Stimulated activated CD4-positive, alpha-beta T cell treated with anti-CD3 and anti-CD28 coated beads, Interleukin-1b, Interleukin-23, amount 100 ng/mL, for 48 hours (primary cell): ENCODE measurements at places on chromosomes 11 and 22.

DNA sequence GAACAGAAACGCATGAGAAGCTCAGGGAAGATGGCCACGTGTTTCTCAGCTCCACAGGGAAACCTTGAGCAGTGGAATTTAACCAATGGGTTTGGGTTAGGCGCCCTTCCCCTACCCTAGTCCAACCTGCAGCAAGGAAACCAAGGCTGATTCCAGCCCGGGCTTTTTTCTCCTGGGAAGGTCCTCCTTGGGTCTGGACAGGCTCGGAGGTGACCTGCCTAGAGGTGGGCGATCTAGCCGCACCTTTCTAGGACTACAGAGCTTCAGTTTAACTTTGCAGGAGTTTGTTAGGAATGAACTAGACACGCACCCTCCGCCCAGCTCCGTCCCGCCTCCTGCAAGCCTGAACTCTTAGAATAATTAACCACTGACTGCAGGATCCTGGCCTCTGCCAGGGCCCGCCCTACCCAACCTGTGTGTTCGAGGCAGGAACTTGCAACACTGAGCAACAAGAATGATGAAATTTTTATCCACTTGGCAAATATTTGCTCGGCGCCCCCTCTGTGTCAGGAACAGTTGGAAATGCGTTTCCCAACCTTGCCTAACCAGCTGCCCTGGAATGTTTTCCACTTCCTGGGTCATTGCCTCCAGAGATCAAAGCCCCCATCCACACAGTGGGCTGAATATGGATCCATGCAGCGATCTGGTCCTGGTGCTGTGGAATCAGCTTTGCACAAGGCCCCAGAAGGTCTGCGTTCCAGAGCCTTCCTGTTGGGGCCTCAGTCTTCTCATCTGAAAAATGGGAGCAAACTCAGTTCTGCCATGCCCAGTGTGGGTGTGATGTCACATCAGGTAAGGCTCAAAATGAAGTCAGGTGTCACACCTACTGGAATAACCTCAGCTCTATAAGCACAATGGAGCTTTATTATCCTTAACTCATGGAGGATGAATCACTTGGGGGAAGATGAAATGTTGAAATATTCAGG is 13.3 kb downstream of the MPST start:
- DNase-seq = no peak

- peak; percentile 74 for DNase-seq
Observed at GRCh38 chr11:123083623-123084029, 21.7 kb upstream of the HSPA8 start.

DNA sequence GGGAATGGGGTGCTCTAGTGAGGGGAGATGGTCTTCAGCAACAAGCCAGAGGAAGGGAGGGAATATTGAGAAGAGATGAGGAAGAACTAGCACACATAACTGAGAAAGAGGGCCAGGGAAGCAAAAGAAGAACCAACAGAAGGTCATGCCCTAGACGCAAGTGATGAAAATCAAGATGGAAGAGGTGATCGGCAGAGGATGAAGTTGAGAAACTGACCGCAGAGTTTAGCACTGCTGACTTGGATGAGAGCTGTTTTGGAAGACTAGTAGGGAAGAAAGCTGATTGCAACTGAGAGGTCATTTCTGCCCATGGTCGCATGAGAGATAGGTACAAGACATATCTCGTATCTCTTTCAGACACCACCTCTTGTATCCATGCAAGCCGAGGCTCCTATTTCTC is 2.9 kb downstream of the SPINDOC start:
- DNase-seq = no peak

- DNase-seq = peak; percentile 48
Observed at GRCh38 chr11:45847911-45848316, 639 bp downstream of the CRY2 start.

GRCh38 chr11:74025467-74026166 is 16.7 kb upstream of the UCP3 start:
- no peak for DNase-seq

- no peak for DNase-seq
Observed at GRCh38 chr11:122491509-122491908, 164.0 kb upstream of the UBASH3B start.

DNA sequence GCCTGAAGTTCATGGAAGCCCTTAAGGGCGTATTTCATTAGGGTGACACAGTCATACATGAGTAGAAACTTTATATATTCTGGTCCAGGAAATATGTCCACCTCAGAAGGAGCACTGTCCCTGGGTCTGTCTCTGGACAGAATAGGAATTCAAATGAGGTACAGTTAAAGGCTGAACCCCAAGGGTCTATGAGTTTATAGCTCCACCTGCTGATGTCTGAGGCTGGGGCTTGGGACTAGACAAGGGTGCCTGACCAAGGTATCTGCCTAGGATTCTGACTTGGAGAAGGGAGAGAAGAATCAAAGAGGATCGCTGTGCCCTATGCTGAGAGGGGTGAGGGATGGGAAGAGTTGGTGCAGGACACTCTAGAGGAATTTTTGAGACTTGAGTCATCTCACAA is 14.9 kb downstream of the HEPHL1 start:
- DNase-seq = no peak

DNA sequence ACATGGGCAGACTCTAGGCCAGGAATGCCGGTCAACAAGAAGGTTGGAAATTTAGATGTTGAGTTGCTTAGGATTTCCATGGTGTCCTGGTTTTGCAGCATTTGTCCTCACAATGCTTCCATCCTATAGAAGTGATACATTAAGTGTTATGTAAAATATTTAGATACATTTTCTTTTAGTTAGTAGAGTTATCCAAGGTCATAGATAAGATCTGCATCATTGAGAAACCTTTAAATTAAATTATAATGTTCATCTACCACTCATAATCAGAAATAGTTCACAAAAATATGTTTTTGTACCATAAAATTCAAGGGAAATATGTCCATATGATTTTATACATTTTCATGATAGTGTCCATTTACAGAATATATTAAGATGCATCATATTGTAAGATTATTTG is at the start of gene OR51F1:
OR51F1 (minus strand) TSS at position 101 of the 400 bp plus-strand sequence; CDS start at position 101, 0 bp downstream.
- no peak for DNase-seq

DNA sequence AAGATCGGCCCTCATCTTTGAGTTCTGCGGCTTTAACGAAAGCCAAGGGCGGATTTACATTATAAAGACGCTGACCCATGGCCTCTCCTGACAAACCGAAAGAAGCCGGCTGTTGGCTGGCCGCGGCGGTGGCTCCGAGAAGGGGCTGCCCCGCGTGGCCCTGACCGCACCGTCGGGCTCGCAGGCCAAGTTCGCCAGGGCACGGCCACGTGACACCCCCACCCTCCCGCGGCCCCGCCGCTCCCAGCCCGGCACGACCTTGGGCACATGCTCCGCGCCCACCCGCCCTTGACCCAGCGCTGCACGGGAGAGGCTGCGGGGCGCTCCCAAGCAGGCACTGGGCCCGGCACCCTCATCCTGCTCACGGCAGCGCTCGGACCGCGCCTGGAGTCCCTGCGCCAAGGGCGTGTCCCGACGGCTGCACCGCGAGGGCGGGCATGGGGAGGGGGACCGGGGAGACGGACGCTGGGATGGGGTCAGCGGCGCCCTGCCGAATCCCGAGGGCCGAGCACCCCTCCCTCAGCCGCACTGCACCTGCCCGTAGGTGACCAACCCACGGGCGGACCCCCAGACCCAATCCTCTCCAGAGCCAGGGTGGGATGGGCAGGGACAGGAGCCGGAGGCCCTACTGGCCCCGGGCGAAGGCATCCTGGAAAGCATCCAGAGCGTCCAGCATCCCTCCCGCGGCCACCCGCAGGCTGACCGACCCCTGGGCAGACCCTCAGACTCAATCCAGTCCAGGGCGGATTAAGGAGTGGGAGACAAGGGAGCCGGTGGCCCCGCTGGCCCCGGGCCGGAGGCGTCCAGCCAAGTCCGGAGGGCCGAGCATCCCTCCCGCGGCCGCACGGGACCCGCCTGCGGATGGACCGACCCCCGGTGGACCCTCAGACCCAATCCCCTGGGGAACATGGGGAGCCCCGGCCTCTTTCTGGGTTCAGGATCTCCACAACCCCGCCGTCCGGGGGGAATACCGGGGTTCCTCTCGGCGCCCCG is 759 bp downstream of the CPT1A start:
- DNase-seq = no peak

DNA sequence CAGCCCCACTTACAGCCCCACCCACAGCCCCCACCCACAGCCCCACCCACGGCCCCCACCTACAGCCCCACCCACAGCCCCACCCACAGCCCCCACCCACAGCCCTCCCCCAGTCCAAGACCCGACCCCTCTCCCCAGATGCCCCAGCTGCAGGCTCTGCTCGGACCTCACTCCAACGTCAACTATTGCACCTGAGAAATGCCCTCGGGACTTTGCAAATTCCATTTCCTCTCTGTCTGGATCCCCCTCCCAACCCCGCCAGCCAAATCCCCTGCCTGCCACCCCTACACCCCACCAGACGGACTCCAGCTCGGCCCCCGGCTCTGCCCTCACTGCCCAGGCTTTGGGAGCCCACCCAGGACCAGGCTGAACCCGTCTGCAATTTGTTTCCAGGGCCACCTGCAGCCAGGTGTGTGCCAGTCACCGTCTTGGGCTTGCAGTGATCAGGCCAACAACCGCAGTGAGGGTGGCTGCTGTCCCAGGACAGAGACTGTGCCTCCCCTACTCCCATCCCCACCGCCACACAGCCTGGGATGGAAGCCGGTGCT is 662.8 kb downstream of the BRD1 start:
- no peak for DNase-seq

DNA sequence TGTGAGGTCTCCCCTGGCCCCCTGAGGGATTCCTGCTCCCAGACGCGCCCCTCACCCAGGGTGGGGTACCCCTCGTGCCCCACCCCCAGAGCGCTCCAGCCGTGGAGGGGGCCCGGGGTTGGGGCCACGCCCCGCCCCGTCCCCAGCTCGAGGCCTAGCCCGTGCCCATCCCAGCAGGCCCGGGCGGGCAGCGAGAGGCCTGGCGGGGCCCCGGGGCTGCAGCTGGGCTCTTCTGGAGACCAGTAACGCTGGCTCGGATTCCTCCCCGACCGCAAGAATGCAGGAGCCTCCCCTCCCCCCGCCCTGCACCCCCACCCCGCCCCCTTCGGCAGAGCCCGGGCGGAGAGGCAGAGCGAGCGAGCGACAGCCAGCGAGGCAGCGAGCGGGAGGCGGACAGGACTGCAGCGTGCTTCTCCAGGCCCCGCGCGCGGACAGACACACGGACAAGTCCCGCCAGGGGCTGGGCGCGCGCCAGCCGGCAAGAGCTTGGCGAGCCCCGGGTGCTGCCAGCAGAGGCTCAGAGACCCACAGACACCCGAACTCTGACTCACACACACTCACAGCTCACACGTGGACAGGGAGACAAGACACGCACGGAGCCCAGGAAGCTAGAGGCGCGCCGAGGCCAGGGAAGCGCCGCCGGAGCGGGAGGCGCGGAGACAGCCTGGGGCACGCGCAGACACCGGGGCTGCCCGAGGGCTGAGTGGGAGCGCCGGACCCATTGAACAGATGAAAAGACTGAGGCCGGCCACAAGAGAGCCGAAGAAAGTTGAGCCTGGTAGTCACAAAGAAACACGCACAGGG is 15.2 kb downstream of the BCL9L start:
- DNase-seq = no peak

DNA sequence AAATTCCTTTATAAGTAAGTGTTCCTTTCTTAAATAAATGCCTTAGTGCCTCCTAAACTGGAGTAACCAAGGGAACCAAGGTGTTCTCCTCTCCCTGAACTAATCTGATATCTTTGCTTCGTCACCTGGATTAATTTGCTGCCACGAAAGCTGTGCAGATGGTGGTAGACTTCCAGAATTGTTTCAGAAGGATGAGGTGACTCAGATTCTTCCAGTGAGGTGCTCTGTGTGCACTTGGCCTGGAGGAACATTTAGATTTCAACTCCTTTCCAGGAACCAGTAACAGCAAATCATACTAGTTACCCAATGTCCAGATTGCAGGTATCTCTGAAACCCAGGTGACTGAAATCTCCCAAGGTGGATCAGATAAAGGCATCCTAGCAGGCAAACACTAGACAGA is 181.9 kb downstream of the FAT3 start:
- DNase-seq = no peak

- DNase-seq = no peak
Observed at GRCh38 chr11:40647295-40647694, 812.2 kb downstream of the LRRC4C start.

DNA sequence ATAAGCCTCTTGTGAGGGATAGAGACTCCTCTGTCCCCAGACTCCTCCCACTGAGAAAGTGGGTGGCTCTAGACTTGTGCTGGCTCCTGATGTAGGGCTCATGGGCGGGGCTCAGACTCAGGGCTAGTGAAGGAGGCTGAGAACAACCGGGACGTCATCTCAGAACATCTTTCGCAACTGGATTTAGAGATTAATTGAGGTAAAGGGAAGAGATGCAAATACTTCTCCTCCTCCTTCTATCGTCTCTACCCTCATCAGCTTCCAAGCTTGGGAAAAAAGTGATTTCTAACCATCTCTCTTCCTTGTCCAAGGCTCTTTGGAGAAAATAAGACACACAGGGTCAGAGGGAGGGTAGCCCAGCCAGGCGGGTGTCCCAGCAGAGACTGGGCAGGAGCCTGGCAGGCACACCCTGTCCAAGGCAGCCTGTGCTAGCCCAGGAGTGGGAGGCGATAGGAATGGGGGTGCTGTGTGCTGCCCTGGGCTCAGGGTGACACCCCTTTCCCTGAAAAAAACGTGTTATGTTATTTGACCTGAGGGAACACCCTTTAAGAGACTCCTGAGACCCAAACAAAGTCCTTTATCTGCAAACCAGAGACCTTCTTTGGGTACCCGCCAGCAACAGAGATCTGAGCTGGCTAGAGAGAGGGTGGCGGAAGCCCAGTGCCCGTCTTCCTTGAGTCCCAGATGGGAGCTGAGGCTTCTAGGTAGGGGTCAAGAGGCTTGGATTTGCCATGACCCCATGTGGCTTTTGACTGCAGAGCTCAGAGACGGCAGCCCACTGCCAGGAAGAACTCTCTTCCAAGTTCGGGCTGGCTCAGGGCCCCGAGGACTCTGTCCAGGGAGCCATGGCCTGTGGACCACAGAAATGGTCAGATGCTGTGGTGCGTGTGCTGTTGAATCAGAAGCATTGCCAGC is 160.9 kb downstream of the ADAMTS15 start:
- DNase-seq = no peak

DNA sequence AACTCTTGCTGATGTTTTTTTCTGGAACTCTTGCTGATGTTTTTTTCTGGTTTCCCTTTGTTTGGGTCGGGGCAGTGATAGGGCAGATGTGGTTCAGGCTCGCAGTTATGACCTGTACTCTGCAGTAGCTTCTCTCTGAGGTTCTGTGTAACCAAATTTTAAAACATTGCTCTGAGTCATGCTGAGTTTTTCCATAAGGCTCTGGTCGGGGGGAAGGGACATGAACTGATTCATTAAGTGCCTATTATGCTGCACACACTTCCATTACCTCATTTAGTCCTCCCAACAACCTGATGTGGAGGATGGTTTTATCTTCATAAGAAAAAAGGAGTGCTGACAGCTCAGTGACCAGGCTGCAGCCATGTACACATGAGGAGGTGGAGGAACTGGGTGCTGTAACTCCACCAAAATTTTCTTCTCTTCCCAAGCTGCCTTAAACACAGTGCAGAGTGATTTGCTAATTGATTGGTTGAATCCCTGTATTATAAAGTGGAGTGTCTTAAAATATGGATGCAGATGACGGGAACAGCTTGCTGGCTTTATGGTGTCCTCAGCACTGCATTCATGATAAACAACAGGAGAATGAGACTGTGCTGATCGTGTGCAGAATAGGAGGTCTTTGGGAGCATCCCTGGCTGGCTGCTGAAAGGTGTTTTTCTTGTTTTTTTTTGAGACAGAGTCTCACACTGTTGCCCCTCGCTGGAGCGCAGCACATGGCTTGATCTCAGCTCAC is 19.1 kb downstream of the TNRC6B start:
- peak; percentile 70 for DNase-seq

- no peak for DNase-seq
Observed at GRCh38 chr11:42239188-42239587, 779.7 kb upstream of the LRRC4C start.

GRCh38 chr22:17931400-17931825 is 92.9 kb downstream of the MICAL3 start:
- no peak for DNase-seq

GRCh38 chr11:9143721-9144120 is 52.3 kb upstream of the SCUBE2 start:
- no peak for DNase-seq
